ENCODE measurements at places on chromosomes 6 and 20.

- DNase-seq = no peak
Observed at GRCh38 chr6:83083476-83083875, 16.0 kb downstream of the DOP1A start.

- no peak for DNase-seq
Observed at GRCh38 chr6:106128981-106129781, 43.0 kb downstream of the PRDM1 start.

DNA sequence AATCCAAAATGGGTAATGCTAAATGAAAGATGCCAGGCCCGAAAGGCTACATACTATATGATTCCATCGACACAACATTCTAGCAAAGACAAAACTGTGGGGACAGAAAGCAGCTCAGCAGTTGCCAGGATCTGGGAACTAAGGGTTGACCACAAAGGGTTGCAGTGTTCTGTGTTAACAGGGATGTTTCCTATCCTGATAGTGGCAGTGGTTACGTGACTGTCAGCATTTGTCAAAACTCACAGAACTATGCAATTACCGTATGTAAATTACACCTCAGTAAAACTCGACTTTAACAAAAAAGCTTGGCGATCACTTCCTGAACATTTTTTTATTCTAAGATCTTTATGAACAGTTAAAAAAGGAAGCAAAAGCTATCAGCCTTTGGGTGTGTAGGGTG, 83.9 kb downstream of the BANF2 start:
- no peak for DNase-seq

DNA sequence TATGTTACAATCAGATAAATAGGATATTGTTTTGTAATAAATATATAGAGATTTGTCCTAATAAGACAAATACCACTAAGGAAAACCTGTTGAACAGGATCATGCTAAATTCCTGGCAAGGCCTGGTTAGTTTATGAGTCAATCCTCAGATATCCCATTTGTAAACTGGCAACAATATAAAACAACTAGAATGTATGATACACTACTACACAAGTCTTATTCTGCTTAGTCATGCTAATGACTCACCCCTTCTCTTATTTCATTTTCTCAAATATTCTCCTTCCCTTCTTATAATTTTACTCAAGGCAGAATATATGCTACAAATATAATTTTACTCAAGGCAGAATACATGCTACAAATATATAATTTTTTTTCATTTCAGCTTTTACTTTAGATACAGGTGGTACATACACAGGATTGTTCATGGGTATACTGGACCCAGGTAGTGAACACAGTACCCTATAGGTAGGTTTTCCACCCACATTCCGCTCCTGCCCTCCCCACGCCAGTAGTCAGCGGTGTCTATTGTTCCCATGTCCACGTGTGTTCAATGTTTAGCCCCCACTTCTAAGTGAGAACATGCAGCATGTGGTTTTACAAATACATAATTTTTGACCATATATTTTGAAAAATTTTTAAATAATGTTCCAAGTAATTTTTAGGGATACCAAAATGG, 6.3 kb downstream of the OSER1 start:
- DNase-seq = no peak

- DNase-seq = no peak
Observed at GRCh38 chr6:127076466-127076865, 42.0 kb upstream of the RSPO3 start.

GRCh38 chr6:118292558-118292957, 255.5 kb upstream of the PLN start:
- no peak for DNase-seq

- DNase-seq = no peak
Observed at GRCh38 chr6:125983246-125983945, 2.9 kb upstream of the TRMT11 start.

GRCh38 chr6:69732640-69733039, 64.2 kb downstream of the LMBRD1 start:
- no peak for DNase-seq

- no peak for DNase-seq
Observed at GRCh38 chr6:30515106-30515505, 25.8 kb downstream of the HLA-E start.

- no peak for DNase-seq
Observed at GRCh38 chr20:44264287-44264686, 17.2 kb downstream of the GDAP1L1 start.

DNA sequence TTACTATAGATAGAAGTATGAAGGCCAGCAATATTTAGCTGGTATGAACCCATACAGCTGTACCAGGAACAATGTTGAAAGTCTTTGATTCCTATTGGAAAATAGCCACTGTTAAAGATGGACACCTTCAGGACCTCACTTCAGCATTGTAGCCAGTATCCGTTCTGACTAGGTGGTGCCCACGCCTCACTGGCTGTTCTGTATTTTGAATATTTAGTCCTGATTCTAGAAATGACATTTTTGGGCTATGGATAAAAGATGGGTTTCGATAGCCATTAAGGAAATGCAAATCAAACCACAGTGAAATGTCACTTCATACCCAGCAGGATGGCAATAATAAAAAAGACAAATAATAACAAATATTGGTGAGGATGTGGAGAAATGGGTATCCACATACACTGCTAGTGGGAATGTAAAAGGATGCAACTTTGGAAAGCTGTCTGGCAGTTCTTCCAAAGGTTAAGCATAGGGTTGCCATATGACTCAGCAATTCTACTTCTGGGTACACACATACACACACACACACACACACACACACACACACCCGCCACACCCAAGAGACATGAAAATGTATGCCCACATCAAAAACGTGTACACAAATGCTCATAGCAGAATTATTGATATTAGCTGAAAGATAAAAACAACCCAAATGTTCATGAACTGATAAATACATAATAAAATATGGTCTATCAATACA, 56.8 kb downstream of the UTRN start:
- no peak for DNase-seq

DNA sequence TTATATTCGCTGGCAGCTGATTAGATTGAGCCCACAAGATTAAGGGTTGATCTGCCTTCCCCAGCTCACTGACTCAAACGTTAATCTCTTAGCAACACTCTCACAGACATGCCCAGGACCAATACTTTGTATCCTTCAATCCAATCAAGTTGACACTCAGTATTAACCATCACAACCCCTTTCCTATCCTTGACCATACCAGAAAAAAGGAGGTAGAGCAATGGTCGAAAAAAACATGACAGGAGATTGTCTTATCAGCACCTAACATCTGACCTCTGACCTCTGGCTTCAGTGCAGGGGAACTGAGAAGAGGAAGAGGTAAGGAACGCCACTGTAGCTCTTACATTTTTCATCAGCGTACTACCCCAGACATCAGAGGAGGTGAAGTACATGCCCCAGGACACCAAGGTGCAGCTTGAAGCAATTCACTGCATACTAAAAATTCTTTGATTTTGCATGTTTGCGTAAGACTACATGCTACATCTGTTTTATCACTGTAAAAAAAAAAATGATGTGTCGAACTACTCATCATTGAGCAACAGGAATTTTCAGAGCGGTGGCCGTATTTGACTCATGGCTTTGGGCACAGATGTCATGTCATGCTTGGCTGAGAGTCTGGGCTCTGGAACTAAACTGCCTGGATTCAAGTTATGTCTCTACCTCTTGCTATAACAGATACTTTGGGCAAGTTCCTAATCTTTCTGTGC, 188.0 kb upstream of the TAB2 start:
- no peak for DNase-seq

DNA sequence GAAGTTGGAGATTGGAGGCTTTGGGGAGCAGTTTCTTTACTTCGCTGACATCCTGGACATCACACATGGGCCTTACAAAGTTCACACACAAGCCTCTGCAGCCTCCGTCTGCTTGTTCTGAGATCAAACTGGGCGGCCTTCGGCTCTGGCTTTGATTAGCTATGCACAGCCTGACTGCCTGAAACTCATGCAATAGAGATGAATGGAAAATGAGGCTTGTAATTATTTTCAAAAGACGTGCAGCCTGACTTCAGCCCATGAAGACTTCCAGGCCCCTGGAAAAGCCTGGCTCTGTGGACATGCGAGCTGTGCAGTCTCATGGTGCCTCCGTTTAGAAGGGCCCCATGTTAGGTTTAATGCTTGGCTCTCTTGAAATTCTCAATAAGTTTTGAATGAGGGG, 480.5 kb upstream of the SULF2 start:
- no peak for DNase-seq

GRCh38 chr6:17871836-17872235, 115.6 kb downstream of the KIF13A start:
- DNase-seq = no peak

- DNase-seq = no peak
Observed at GRCh38 chr6:90347411-90347851, 50.8 kb upstream of the BACH2 start.

DNA sequence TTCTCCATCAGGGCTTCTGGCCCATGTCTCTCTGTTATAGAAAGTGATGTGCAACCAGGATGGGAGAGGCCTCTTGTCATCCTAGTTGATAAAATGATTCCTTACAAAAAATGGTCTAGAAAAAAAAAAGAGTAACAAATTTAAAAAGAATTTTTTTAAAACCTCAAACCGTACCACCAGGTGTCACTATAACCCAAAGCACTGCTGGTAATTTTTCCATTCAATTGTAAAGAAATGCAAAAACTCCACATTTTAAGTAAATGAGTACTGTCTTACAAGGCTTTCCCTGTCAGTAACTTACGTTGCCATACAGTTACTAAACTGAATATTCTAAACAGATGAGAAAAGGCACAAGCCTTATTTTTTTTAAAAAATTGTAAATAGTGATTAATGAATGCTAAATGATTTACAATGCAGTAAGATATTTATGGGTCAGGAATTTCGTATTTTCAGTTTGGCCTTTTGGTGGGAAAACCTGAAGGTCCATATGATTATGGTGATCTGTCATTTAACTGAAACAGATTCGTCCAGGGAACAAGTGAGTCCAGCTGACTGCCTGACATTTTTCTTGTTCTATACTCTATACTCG, 95.4 kb downstream of the OGFRL1 start:
- DNase-seq = no peak

- DNase-seq = no peak
Observed at GRCh38 chr20:20834008-20834407, 121.6 kb upstream of the RALGAPA2 start.

All from GM19239 (cell line).